ENCODE measurements at places on chromosomes 6 and 20. TPM values are rescaled to one million over a fixed set of nuclear protein-coding genes. Genes with fewer than 3 reads are reported as not detected.

OPRM1 gene
- not detected for total RNA-seq

TSBP1 gene
- total RNA-seq: not detected

DNA sequence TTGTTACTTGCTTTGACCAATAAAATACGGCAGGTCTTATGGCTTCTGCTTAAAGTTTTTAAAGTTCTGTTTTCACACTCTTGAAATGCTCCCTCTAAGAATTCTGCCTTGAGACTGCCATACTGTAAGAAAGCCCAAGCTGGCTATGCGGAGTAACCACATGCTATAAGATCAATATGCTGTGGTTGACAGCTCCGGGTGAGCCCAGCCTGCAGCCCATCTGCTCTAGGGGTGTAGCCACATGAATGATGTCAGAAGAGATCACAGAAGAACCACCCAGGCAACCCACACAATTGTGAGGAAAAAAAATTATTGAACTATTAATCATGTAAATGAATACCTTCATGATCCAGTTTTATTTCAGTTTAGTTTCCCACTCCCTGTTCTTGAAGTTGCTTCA lies 26.1 kb upstream of the SH3BGRL2 start:
- no peak for DNase-seq

ANKRD6 gene
- 7.0 TPM for total RNA-seq

C6orf52 gene
- 1.1 TPM for total RNA-seq

DNA sequence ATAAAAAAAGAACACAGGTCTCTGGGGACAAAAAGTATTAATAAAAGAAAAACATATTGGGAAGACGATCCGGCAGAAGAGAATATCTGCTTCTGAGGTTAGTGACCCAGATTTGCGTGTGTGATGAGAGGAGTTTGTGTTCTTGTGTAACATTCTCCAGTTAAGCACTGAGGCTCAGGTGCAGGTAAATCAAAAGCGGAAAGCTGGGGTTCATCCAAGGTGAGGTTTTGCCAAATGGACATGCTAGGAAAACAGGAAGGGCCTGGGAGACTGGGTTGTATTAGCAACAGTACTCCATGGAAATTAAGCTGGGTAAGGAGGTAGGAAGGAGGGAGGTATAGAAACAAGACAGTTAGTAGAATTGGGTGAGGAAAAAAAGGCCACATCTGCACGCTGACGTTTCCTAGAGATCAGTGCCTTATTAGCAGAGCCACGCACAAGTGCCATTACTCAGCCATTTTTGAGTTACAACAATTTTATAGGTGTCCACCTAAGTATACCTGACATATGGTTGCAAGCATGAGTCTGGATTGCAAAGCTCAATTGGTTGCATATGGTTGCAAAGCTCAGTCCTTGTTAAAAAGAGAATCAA lies 139.6 kb downstream of the ZMYND8 start:
- no peak for DNase-seq

- DNase-seq: no peak
These were observed 139.0 kb downstream of the FNDC1 start for GRCh38 chr6:159308198-159308597.

DNA sequence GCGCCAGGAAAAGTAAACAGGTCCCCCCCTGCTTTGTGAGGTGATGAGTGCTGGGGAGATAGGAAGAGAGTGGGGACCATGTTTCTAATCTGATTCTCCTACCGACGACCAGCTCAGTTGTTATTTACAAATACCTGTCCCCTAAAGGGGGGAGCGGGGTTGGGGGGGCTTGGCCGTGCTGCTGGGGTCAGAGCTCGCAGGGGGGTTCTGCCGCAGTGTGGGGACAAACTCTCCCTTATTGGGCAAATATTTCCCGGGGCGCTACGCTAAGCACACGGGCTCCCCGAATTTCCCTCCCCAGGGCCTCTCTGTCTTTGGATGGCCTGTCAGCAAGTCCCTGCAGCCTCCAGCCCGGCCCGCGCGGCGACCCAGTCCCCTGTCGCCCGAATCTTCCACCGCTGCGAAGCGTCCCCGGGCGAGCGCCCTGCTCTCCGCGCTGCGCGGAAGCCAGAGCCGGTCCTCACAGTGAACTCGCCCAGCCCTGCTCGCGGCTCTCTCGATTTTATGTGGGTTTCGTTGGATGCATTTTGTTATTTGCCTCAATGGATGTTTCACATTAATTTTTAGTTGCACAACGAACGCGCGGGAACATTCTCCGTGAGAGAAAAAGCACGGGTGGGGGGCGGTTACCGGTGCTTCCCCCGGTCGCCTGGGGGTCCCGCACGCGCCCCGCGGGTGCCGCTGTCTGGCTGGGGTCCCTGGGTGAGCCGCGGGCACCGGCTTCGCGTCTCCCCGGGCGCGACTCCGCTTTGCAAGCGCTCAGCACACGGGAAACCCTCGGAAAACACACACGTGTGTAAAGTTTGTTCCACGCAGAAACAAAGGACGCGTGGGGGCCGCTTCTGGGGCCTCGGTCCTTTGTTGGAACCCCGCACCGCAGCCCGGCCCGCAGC lies 1.5 kb upstream of the STX16 start:
- no peak for DNase-seq

TMEM217 gene
- total RNA-seq: 0.63 TPM

GRCh38 chr6:74872754-74873476 lies 332.9 kb downstream of the COL12A1 start:
- no peak for DNase-seq

DNA sequence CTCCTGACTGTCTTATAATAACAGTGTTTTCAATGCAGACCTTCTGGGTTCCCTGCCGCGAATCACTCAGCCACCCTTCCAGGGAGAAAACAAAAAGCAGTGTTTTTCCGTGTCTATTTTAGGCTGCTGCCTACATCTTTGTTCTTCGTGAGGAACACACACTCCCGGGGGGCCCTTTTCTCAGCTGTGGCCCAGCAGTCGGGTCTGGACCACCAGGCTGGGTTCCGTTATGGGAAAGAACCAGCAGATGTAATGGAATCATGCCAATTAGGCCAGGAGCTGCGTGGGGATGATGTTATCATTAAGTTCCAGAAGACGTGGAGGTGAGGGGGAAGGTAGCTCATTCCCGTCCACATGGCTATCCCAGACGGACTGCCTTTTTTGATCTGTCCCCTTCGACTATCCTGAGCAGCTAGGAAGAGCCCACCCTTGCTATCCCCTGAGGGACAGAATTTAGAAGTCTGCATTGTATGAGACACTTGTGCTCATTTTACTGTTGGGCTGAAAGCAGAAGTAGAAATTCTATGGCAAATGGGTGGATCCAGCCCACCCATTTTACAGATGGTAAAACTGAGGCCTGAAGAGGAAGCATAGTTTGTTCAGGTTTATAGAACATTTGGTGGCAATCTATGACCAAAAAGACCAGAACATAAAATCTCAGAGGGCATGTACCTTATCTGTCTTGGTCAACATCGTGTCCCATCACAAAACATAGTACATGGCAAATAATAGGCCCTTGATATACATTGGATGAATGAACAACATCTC lies 54.5 kb downstream of the KCNB1 start:
- DNase-seq: no peak

GRCh38 chr6:88565409-88565811 lies 398.0 kb downstream of the RNGTT start:
- DNase-seq: no peak

DNA sequence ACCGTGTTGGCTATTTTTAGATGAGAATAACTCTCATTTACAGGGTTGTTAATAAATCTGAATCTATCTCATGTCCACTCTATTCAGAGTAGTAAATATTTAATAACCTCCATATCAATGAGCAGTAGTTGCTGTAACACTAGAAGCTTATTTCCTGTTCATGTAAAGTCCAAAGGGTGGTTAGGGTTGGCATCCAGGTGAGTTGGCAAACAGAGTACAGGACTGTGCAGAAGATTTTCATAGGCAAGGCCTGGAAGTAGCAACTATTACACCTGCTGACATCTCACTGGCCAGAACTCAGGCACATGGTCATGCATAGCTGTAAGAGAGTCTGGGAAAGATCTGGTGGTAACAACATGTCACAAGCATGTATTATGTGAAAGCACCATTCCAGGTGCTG lies 147.5 kb downstream of the PHF3 start:
- no peak for DNase-seq

MYT1 gene
- not detected for total RNA-seq

DNA sequence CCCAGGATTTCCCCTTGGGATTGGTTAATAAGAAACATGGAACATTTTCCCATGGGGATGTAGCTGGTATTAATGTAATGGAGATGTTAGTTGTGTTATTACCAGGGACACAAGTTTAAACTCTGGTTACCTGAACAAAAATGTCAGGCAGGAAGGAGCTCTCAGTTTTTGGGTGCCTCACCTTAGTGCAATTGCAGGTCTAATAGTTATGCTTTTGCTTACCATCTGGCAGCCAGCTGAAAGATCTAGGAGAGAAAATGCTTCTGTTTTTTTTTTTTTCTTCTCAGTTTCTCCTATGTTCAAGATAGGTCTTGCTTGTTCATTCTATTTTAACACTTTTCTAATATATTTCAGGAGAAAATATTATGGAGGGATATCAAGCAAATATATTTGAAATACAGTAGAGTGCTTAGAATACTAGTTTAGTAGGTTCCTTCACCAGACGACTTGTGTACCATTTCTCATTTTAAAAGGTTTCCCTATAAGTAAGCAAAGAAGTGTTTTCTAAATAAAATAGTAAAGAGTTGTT lies 4.2 kb upstream of the UBE2J1 start:
- DNase-seq: no peak

GPSM3 gene
- total RNA-seq: 13.2 TPM

DNA sequence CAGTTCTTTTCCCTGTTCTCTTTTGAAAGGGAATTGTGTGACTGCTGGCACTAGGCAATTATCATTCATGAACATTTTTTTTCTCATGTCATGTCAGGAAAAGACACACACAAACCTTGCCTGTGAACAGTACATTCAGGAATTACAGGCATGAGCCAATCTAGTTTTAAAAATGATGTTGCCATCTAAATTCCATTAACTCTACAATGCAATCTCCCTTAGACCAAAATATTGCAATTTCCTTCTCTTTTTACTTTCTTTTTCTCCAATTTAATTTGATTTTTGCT lies 127.5 kb upstream of the STMND1 start:
- DNase-seq: no peak

DNA sequence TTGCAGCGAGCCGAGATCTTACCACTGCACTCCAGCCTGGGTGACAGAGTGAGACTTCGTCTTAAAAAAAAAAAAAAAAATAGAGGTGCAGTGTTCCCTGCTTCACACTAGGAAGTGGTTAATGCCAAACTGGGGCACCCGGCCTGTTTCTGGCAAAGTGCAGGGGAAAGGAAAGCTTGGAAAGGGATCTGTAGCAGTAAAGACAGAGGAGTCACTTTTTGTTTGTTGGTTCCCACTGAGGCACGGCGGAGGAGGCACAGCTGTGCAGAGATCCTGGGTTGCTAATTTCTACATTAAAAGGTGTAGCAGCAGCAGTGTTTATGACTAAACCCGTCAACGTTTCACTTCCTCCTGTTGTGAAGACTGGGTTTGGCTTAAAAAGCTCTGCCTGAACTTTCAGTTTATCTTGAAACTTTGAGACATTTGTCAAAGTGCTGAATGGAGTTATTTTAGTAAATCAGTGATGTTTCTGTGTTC lies 125.6 kb downstream of the CARMIL1 start:
- DNase-seq: no peak

DNA sequence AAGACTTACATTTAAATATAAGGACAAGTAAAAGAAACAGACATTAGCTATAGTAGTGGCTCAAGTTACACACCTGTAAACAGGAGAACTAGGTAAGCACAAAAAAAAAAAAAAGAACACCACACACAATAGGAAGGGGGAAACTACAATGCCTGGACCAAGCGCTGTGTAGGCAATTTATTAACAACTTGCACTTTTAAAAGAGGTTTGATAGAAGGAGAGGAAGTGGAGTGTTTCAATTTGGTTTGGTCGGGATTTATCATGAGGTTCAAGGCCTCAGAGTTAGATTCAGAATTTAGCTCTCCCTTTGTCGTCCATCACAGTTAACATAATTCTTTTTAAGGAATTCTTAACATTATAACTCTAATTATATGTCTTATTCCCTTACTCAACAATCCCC lies 1.1 kb upstream of the USP49 start:
- no peak for DNase-seq

OR2J3 gene
- not detected for total RNA-seq

DNA sequence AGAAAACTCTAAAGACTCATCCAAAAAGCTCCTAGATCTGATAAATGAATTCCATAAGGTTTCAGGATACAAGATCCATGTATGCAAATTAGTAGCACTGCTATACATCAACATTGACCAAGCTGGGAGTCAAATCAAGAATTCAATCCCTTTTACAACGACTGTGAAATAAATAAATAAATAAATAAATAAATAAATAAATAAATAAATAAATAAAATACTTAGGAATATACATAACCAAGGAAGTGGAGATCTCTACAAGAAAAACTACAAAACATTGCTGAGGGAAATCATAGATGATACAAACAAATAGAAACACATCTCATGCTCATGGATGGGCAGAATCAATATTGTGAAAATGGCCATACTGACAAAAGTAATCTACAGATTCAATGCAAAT lies 132.0 kb upstream of the NRSN1 start:
- no peak for DNase-seq

- no peak for DNase-seq
These were observed 169.8 kb downstream of the MMS22L start for GRCh38 chr6:97113170-97113569.

DNA sequence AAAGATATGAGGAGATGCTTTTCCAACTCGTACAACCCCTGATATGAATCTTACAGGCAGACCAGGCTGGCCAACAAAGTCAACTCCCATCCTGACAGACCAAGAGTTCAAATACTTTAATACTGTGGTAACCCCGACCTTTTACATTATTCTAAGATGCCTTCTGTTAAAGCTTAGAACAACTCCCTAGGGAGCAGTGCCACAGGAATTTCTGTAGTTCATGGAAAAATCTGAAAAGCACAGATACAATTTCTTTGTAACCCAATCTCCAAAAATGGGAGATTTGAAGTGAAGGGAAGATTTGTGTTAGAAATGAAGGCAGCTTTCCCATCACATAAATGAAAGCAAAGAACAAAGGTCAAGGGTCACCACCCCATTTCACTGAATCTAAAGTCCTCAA lies 151.3 kb upstream of the BEND6 start:
- DNase-seq: no peak

GRCh38 chr6:92415656-92416055 lies 1003.7 kb downstream of the EPHA7 start:
- no peak for DNase-seq

DNA sequence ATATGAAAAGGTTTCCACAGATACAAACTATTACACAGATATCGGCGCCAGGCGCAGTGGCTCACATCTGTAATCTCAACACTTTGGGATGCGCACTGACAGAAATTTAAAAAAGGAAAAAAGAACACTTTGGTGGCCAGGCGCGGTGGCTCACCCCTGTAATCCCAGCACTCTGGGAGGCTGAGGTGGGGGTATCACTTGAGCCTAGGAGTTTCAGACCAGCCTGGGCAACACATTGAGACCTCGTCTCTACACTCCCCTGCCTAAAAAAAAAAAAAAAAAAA lies 41.6 kb downstream of the NUDT3 start:
- no peak for DNase-seq

GRCh38 chr6:89186762-89187161 lies 30.4 kb downstream of the GABRR1 start:
- DNase-seq: no peak

GRCh38 chr6:157620944-157621343 lies 202.1 kb upstream of the SNX9 start:
- peak; percentile 65 for DNase-seq

ZNF831 gene
- total RNA-seq: not detected

CST4 gene
- not detected for total RNA-seq
